Activated naive CD8-positive, alpha-beta T cell treated with anti-CD3 and anti-CD28 coated beads, Interleukin-2, amount 10 ng/mL, durations not matched to agents 7 days and 5 days (primary cell): ENCODE measurements at places on chromosomes 7 and 10.
A peak's percentile ranks its signal among the peaks of the same experiment; 100 is the strongest.

DNA sequence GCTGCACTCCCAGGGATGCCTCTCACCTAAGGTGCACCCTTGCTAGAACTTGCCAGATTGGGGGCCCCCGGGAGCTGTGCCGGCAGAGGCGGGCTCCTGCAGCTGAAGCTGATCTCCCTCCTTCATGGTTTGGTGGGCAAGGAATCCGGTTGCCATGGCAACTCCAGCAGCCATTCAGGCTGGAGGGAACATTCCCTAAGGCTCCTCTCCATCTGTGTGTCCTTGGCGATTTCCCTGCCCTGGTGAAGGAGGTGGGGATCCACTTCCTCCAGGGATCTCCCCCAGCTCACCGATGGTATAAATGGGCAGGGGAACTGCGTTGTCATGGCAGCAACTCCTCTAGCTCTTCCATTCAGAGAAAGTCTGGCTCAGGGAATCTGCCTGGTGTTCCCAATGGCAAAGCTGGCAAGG lies 49.6 kb upstream of the GPR158 start:
- H3K27ac ChIP-seq = no peak overlapping the region
- no peak for DNase-seq
- H3K4me1 ChIP-seq = no peaks in the 10 kb centered on the region

DNA sequence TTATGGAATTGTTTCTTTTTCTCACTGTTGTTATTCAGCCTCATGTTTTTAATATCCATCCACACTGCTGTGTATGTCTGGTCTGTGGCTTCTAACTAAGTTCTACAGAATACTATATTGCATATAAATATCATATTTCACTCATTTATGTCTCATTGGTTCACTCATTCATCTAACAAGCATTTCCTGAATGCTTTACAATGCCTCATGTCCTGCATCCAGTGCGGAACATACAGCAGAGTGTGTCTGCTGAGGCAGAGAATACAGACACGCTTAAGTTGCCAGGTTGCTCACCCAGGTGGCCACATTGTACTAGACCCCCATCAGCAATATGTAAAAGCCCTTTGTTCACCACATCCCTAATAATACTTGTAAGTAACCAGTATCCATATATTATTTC lies 111.8 kb upstream of the CNTNAP2 start:
- no peaks in the 10 kb centered on the region for H3K36me3 ChIP-seq
- peaks cover 3% of the 10 kb centered on the region for H3K4me1 ChIP-seq
- H3K27ac ChIP-seq = no peak overlapping the region
- H3K4me3 ChIP-seq = no peak overlapping the region
- H3K27me3 ChIP-seq = no peaks in the 10 kb centered on the region

GRCh38 chr7:157516311-157516710 lies 179.5 kb downstream of the DNAJB6 start:
- no peak overlapping the region for H3K4me3 ChIP-seq
- H3K27ac ChIP-seq = peak overlapping the region; percentile 13
- H3K4me1 ChIP-seq = no peaks in the 10 kb centered on the region
- H3K36me3 ChIP-seq = no peaks in the 10 kb centered on the region

DNA sequence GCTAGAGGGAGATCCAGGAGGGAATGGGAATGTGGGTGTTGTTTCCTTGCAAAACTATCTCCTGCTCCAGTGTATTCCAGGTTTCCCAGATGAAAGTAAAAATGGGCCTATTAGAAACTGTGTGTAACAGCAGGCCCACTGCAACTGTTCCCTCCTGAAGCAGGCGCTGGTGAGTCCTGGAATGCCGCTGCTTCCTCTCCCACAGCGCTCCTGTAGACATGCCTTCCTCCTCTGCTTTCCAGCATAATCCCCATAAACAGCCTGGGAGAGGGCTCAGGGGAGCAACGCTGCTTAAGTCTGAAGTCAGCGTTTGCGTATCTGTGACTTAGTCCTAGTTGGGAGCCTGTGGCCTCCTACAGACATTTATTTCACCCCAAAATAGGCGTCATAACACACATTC lies 551.0 kb upstream of the FOXK1 start:
- H3K4me1 ChIP-seq = no peaks in the 10 kb centered on the region
- H3K27me3 ChIP-seq = peaks cover 2% of the 10 kb centered on the region
- H3K36me3 ChIP-seq = no peaks in the 10 kb centered on the region
- no peak for DNase-seq

- no peak overlapping the region for H3K4me3 ChIP-seq
- H3K27me3 ChIP-seq = peaks cover 3% of the 10 kb centered on the region
- no peak for DNase-seq
- H3K27ac ChIP-seq = no peak overlapping the region
- H3K4me1 ChIP-seq = no peaks in the 10 kb centered on the region
- no peaks in the 10 kb centered on the region for H3K36me3 ChIP-seq
These were observed 65.3 kb upstream of the WAC start for GRCh38 chr10:28467615-28468014.

DNA sequence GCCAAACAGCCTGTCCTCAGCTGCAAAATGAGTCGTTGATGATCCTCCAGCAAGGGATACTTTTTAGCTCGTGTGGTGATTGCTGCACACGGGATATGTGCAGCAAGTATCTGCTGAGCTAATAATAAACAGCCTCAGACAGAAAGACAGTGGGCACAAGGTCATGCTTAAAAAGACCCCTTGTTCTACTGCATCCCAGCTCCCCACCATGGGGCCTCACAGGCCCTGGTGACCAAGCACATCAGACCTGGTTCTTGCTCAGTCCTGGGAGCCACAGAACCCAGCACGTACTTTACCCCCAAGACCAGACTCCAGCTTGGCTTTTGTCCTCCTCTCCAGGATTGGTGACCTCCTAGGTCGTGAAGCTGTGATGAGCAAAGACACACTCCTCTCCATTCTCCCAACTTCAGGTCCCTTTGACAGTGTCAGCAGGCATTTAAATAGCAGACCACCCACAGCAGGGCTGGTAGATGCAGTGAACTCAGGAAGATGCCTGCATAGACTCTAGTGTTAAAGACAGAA lies 50.5 kb downstream of the EGFR start:
- H3K36me3 ChIP-seq = no peaks in the 10 kb centered on the region
- DNase-seq = no peak
- H3K4me3 ChIP-seq = no peak overlapping the region
- H3K27me3 ChIP-seq = peaks cover 6% of the 10 kb centered on the region
- H3K27ac ChIP-seq = no peak overlapping the region
- H3K4me1 ChIP-seq = peaks cover 2% of the 10 kb centered on the region

GRCh38 chr7:138465046-138465445 lies 5.0 kb downstream of the TRIM24 start:
- peaks cover 22% of the 10 kb centered on the region for H3K4me1 ChIP-seq
- no peak overlapping the region for H3K27ac ChIP-seq

GRCh38 chr7:149716007-149716931 lies 57.1 kb downstream of the ZNF467 start:
- peaks cover 20% of the 10 kb centered on the region for H3K4me1 ChIP-seq
- H3K27ac ChIP-seq = no peak overlapping the region
- H3K27me3 ChIP-seq = no peaks in the 10 kb centered on the region
- no peak for DNase-seq
- H3K4me3 ChIP-seq = peak overlapping the region; percentile 82
- H3K36me3 ChIP-seq = no peaks in the 10 kb centered on the region

- DNase-seq = no peak
- peak overlapping the region; percentile 44 for H3K4me3 ChIP-seq
- peaks cover 14% of the 10 kb centered on the region for H3K4me1 ChIP-seq
- peaks cover 4% of the 10 kb centered on the region for H3K36me3 ChIP-seq
These were observed 19.3 kb downstream of the TCAF1 start for GRCh38 chr7:143882604-143883078.

DNA sequence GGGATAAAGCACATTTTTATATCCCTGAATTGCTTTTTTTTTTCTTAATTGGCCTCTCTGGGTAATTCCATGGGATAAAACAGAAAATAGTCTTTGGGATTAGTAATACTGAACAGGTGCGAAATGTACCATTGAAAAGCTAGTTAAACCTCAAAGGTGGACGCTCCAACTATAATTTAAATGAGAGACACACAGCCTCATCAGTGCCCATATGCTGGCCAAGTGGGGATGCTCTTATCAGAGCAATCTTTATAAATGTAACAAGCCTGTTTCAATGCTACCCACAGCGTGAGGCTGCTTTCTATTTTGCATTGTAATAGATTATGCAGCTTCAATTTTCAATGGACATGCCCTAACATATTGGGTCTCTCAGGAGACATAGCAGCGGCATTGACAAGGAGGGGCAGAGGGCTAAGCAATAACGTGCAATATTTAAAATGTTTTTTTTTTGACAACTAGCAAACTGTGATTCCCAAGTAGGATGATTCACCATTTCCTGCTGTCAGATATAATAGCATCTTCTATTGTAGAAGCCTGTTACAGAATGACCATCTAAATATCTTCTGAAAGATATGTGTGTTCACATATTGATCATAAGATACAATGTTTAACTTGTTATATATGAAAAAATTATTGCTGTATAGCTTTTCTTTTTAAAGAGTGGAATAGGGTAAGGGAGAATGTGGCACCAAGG lies 91.3 kb upstream of the BET1 start:
- H3K4me3 ChIP-seq = no peak overlapping the region
- H3K4me1 ChIP-seq = no peaks in the 10 kb centered on the region
- no peak overlapping the region for H3K27ac ChIP-seq
- no peak for DNase-seq
- H3K27me3 ChIP-seq = peaks cover 10% of the 10 kb centered on the region
- H3K36me3 ChIP-seq = no peaks in the 10 kb centered on the region
